ENCODE measurements at places on chromosomes 3 and 15. TPM values are rescaled to one million over a fixed set of nuclear protein-coding genes. Genes with fewer than 3 reads are reported as not detected.

GALNT15 gene
- total RNA-seq = not detected

HDAC11 gene
- total RNA-seq = 3.2 TPM

TLR9 gene
- total RNA-seq = 0.50 TPM

ISG20 gene
- 28.9 TPM for total RNA-seq

MUC13 gene
- total RNA-seq = not detected

ITGA11 gene
- 0.19 TPM for total RNA-seq

RBMS3 gene
- 0.86 TPM for total RNA-seq

NAALADL2 gene
- not detected for total RNA-seq
